ENCODE measurements at places on chromosomes 13 and 19. TPM values are rescaled to one million over a fixed set of nuclear protein-coding genes. Genes with fewer than 3 reads are reported as not detected.

GRCh38 chr13:77719128-77719527 lies 21.6 kb downstream of the SLAIN1 start:
- H3K27ac ChIP-seq = no peak overlapping the region
- H3K4me1 ChIP-seq = no peaks in the 10 kb centered on the region
- DNase-seq = no peak
- no peak overlapping the region for H3K4me3 ChIP-seq
- peaks cover 5% of the 10 kb centered on the region for H3K36me3 ChIP-seq

The CLEC17A gene
- total RNA-seq = 0.45 TPM

GRCh38 chr13:24146961-24147569 lies 13.5 kb upstream of the SPATA13 start:
- no peaks in the 10 kb centered on the region for H3K36me3 ChIP-seq
- H3K27me3 ChIP-seq = no peaks in the 10 kb centered on the region
- no peak for DNase-seq
- H3K4me3 ChIP-seq = no peak overlapping the region

DNA sequence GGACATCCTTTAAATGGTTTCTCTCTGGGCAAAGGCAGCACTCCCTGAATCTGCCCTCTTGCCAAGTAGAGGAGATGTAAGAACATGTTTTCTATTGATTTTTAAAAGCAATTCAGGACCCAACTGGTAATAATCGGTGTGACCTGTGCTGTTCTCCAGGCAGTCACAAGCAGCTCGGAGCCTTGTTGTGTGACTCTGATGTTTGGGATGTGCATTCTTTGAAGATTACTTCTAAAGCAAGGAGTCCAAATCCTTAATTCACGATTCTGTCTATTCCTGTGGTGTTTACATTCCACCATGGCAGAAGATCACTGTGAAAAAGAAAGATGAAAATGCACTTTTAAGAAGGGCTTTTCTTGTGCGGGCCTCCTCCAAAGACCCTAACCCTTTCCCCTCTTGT lies 122.3 kb upstream of the ZNF536 start:
- no peaks in the 10 kb centered on the region for H3K27me3 ChIP-seq
- no peaks in the 10 kb centered on the region for H3K36me3 ChIP-seq
- no peak overlapping the region for H3K27ac ChIP-seq
- H3K4me1 ChIP-seq = no peaks in the 10 kb centered on the region
- H3K4me3 ChIP-seq = no peak overlapping the region

DNA sequence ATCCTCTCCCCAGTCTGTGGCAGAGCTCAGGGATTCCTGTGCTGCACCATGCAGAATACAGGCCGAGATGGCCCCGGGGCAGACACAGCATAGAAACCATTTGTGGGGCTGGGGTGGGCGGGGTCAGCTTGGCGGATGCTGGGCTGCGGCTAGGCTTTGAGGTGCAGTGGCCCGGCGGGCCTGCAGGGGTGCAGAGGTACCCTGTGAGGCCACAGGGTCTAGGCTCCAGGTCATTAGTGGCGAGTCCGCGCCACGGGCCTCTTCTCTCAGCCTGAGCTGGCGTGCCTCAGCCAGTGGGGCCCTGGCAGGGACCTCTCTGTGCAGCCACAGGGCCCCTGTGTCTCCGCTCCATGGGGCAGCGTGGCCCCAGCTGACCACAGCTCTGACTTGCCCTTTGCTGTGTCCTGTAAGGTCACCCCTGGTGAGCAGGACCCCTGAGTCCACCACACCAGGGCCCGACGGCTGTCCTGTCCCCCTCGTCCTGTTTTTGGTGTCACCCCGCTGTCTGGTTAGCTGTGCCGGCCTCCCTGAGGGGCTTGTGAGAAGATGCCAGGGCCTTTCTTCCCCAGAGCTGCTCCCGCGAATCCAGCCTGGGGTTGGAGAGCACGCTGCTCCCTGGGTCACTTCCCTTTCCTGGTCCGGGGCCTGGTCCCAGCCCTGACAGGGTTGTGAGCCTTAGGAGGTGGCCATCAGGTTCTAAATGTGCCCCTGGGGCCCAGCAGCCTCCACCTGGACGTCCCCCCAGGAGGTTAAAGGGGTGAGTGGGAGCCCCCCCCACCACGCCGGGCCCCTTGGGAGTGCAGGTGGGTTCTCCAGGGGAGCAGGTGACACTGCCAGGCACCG lies 12.1 kb downstream of the KDM4B start:
- H3K4me1 ChIP-seq = peaks cover 33% of the 10 kb centered on the region
- no peak for DNase-seq
- H3K4me3 ChIP-seq = no peak overlapping the region
- H3K27ac ChIP-seq = no peak overlapping the region

GRCh38 chr13:109698779-109699178 lies 87.6 kb downstream of the IRS2 start:
- H3K27me3 ChIP-seq = peaks cover 6% of the 10 kb centered on the region
- H3K4me3 ChIP-seq = no peak overlapping the region
- H3K4me1 ChIP-seq = no peaks in the 10 kb centered on the region
- no peak for DNase-seq
- no peaks in the 10 kb centered on the region for H3K36me3 ChIP-seq

The PEAK3 gene
- total RNA-seq = 5.7 TPM

The KCNN1 gene
- total RNA-seq = not detected

- H3K4me1 ChIP-seq = no peaks in the 10 kb centered on the region
- peaks cover 28% of the 10 kb centered on the region for H3K36me3 ChIP-seq
- no peak for DNase-seq
- H3K27me3 ChIP-seq = no peaks in the 10 kb centered on the region
Measured at GRCh38 chr19:3656747-3657394, 30.3 kb upstream of the CACTIN start.

DNA sequence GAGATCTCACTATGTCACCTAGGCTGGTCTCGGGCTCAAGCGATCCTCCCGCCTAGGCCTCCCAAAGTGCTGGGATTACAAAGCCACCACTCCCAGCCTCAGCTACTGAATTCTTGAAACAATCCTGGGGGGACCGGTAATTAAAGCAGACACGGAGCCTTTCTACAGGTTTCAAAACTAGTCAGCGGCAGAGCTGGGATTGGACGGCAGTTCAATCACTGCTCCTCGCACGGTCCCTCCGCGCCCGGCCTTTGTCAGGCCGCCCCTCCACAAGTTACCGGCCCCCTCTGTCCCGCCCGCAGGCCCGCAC lies 229 bp downstream of the BORCS8 start:
- H3K4me1 ChIP-seq = peaks cover 39% of the 10 kb centered on the region
- DNase-seq = no peak

All from natural killer cell (primary cell).